Keratinocyte (primary cell): ENCODE measurements at places on chromosomes 11 and 22.

DNA sequence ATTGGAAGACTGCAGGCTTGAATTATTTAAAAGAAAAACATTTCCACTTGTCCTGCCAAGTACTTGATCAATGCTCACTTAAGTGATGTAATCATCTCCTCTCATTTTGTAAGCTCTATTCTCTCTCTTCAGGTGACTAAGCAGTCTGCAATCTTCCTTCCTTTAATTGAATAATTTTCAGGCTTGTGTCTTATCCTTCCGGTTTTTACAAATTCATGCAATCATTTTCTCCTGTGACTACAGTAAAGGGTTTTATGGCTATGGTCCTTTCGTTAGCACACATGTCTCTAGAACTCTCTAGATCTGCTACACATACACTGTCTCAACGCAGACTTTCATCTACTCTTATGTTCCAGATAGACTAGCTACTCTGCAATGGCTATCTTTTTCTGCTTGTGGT is 12.6 kb upstream of the UPB1 start:
- no peak for DNase-seq

GRCh38 chr11:19409307-19409706 is 168.6 kb upstream of the E2F8 start:
- DNase-seq, result no peak

GRCh38 chr11:128884703-128885338 is 6.3 kb upstream of the KCNJ5 start:
- DNase-seq, result no peak

DNA sequence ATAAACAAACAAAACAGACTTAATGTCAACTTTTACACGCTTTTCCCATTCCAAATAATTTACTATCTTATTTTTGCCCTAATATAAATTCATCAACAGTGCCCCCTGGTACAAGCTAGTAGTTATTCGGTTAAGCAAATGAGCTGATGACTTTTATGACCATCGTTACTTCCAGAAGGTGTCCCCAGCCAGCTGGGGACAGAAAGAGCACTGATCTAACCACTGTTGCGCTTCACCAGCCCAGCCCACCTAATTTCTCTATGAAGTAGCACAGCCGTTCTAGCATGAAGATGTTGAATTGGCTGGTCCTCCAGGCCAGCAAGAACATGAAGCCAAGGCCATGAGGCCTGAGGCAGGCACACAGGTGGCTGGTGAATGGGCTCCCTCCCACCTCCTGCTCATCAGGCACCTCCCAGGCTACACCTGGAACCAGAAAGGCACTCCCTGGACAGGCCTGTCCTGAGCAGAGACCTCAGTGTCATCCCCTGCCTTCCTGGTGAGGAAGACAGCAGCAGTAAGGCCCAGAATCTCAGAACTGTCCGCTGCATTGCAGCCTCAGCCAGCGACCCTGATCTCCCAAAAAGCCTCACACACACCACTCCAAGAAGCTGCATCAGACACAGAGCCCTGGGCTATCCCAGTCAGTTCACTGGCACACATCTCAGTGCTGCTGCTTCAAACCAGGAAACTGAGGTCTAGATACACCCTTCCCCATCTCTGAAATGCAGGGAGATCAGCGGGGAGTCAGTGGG is 12.9 kb downstream of the GNB1L start:
- no peak for DNase-seq

DNA sequence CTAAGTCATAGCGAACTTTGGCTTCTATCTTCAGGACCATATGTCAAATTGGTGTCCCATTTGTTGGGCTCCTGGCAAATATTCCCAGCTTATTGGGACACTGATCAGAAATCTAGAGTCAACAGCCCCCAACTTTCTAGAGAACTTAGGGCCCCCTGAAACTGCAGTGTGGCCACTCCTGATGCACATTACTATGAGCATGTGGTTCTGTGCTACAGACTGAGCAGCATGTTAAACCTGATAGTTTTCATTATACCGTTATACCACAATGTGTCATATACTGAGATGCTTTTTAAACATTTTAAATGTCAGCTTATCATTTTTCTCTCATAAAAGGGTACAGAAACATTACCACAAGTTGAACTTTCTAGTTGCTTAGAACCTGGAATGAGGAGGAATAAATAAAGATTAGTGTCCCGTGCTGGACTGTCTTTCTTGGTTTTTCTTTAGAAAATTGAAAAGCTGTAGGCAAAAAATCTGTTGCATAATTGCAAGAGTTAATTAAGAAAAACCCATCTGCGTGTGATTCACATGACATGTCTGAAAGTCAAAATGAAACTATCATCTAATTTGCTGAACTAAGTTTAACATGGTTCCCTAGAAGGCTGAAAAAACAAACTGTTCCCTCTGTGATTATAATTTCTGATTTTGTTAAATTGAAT is 16.4 kb upstream of the CTSC start:
- DNase-seq, result no peak

- no peak for DNase-seq
These were observed 184.9 kb downstream of the BRD1 start for GRCh38 chr22:49642741-49643140.

DNA sequence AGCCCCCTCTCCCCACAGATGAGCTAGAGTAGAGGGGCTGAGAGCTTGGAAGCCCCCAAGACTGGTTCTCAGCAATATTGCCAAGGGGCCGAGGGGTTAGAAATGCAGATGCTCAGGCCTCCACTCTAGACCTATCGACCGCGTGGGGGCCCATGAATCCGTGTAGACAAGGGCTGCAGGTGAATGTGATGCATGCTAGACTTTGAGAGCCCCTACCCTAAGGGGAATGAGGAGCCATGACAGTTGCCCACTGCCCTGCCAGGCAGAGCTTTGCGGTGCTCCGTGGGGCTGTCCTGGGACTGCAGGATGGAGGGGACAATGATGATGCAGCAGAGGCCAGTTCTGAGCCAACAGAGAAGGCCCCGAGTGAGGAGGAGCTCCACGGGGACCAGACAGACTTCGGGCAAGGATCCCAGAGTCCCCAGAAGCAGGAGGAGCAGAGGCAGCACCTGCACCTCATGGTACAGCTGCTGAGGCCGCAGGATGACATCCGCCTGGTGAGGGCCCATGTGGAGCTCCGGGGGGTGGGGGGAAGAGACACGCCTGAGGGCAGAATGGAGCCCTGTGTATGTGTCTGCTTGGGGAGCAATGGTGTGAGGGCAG is 1.3 kb downstream of the SSH3 start:
- no peak for DNase-seq

DNA sequence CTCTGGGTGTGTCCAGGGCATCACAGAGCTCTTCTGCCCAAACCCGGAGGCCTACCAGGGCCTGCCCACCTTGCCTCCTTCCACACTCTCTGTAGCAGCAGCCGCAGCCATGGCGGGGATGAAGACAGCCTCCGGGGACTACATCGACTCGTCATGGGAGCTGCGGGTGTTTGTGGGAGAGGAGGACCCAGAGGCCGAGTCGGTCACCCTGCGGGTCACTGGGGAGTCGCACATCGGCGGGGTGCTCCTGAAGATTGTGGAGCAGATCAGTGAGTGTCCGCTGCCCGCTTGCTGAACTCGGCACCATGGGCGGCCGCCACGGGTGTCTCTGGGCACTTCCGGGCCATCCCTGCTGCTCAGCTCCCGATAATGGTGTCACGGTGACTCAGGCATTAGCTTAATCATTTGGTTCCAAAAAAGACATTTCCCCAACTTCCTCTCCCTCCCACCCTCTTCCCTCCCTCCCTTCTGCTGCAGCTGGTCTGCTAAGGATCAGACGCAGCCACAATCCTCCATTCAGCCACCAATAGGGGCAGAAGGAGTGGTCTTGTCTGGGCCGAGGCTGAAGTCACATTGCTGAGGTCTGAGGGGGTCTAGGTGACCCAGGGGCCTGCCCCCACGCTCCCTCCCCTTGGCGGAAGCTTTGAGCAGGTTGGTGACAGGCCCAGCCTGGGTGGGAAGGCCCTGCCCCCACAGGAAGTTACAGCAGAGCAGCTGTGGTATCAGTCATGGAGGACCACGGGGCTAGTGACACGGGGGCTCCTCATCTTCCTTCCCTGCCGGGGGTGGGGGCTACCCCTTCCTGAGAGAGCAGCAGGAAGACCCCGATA is 950 bp downstream of the FERMT3 start:
- DNase-seq, result no peak

GRCh38 chr11:35324981-35325380 is 94.4 kb downstream of the SLC1A2 start:
- no peak for DNase-seq

- no peak for DNase-seq
These were observed 92.4 kb downstream of the PICALM start for GRCh38 chr11:85976525-85976924.

GRCh38 chr22:44042249-44043218 is 18.4 kb downstream of the PARVB start:
- DNase-seq, result no peak

DNA sequence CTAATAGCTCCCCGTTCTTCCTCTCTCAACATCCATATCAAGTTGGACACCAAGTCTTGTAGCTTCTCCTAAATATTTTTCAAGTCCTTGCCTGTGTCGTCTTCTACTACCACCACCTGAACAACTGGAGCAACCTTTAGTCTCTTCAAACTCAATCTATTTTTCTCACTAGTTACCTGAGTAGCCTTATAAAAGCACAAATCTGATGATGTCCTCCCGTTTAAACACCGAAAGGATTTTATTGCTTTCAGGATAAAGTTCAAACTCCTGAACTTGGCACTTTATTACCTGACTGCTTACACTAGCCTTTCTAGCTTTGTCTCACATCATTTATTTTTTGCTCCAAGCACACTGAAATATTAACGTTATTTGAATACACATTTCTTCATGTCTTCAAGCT is 1.3 kb upstream of the PAK1 start:
- no peak for DNase-seq

- no peak for DNase-seq
These were observed 17.3 kb downstream of the RTN4RL2 start for GRCh38 chr11:57477507-57478189.

- DNase-seq, result no peak
These were observed 488.3 kb downstream of the INSC start for GRCh38 chr11:15602785-15603567.

GRCh38 chr22:46966846-46967245 is 204.4 kb downstream of the TBC1D22A start:
- no peak for DNase-seq

DNA sequence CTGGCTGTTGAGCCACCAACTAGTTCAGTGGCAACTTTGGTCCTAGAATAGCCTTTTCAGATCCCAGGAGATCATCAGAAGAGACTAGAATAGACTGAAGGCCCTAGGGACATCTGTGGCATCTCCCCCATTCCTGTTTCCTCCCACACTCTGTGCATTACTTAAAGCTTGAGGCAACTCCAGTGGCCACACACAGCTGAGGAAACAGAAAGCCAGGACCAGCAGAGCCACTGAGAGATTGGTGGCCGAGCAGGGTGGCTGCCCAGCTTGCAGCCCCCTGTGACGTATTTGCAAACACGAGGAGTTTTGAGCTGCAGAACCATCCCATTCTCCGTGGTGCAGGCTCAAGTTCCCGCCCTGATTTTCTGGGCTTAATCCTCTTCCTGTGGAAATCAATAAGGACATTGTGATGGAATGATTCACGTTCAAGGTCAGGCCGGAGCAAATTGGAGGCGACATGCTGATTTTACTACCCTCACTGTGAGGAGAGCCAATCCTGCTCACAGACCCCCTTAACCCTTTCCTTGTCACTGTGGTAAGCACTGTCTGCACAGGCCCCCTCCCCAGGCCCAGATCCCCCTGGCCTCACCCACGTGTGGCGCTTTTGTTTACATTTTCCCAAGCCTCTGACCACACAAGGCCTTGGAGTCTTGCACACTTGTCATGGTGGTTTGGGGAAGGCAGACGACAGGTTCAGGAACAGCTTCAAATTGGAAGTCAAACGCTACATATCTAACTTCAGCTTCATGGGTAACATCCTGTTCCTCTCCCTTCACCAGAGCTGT is 69.1 kb upstream of the MYOD1 start:
- DNase-seq, result no peak

- DNase-seq, result no peak
These were observed 64.0 kb downstream of the GRK3 start for GRCh38 chr22:25628494-25628893.

DNA sequence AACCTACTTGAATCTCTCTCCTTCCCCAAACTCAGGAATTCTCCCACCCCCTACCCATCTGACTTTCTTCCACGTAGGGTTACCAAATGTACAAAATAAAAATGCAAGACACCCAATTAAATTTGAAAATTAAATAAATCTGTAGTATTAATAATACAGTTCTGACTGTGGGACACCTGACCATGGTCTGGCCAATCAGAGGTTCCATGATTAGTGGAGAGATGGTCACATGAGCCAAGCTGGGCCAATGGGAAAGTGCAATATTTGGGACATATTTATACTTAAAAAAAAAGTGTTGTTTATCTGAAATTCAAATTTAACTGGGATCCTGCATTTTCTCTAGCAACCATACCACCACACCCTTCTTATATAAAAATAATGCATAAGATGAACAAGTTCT is 29.8 kb upstream of the ASPHD2 start:
- DNase-seq, result no peak

- no peak for DNase-seq
These were observed 80.1 kb downstream of the PRMT3 start for GRCh38 chr11:20467487-20468185.

DNA sequence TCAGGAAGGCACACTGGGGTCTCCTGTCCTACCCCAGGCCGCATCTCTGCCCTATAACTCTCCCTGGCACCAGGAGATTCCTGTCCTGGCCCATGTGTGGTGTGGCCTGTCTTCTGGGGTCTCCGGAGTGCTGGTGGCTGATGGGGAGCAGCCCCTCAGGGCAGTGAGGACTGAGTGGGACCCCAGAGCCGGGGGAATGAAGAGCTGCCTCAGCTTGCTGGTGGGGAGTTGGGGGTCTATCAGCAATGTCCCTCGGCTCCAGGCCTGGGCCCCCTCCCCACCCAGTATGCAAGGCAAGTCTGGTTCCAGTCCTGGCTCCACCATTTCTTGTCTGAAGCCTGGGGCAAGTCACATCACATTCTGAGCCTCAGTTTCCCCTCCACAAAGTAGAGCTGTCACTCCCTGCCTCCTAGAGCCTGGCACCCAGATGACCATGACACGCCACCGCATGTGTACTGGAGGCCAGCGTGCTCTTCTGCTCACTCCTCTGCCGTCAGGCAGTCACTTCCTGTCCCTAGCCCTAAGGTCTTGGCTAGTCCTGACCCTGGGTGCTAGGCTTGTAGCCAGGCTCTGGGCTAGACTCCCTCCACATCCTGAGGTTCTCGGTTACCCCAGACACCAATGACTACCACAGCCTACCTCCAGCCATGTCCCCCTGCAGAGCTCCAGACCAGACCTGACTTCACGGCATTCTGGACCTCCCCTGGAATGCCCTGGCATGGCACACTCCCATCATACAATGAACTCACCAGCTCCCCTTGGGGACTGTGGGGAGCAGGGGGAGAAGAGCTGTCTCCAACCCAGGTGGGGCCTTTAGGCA is 12.8 kb downstream of the ARAP1 start:
- DNase-seq, result no peak
